Muscle of back (tissue), 13 donors: ENCODE measurements at places on chromosomes 1 and 21.

DNA sequence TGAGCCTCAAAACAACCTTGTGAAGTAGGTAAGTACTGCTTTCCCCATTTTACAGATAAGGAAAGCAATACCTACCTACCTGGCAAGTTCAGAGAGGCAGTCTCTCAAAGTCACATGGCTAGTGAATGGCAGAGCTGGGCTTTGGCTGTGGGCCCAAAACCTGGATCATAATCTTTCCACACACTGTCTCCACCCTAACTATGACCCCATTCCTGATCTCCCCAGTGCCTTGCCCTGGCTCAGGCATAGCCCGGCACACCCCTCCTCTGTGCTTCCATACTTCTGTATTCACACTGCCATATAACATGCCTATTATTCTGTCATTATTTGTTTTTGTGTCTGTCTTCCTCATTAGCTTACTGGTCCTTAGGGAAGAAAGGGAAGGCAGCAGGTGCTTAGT, 15.9 kb downstream of the GNG12 start:
- no peak for DNase-seq

GRCh38 chr1:67732750-67733151, 47.8 kb downstream of the GADD45A start:
- DNase-seq: peak; percentile 39

GRCh38 chr1:237507005-237507404, 383.7 kb downstream of the ZP4 start:
- no peak for DNase-seq

DNA sequence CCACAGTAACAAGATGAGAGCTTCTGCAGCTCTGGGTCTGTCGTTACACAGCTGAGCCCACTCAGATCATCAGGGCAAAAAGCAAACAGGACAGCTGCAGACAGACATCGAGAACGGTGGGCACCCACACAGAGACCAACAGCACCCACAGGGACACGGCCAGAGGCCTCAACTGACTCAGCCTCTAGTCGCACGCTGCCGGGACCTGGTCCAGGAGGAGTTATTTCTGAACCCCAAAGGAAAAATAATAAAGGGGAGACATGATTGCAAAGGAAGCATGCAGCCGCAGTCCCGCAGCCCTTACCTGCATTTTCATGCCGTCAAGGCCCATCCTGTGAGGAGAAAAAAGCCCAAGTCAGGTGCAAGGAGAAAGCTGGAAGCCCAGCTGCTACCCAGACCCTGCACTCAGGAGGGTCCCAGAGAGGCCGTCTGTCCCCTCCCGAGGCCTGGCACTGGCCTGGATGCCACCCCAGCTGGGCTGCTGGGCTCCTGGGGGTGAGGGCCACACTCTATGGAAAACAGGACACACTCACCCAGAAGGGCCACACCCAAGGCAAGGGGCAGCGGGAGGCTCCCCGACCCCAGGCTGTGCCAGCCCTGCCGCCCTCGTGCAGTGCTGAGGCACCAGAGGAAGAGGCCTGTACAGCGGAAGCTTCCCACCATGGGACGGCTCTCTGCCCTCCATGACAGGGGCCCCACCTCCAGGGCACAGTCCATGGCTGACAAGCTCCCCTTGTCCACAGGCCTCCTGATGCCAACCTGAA, 15.7 kb downstream of the LSS start:
- DNase-seq: no peak

GRCh38 chr1:210446479-210446878, 117.8 kb downstream of the HHAT start:
- peak; percentile 8 for DNase-seq

DNA sequence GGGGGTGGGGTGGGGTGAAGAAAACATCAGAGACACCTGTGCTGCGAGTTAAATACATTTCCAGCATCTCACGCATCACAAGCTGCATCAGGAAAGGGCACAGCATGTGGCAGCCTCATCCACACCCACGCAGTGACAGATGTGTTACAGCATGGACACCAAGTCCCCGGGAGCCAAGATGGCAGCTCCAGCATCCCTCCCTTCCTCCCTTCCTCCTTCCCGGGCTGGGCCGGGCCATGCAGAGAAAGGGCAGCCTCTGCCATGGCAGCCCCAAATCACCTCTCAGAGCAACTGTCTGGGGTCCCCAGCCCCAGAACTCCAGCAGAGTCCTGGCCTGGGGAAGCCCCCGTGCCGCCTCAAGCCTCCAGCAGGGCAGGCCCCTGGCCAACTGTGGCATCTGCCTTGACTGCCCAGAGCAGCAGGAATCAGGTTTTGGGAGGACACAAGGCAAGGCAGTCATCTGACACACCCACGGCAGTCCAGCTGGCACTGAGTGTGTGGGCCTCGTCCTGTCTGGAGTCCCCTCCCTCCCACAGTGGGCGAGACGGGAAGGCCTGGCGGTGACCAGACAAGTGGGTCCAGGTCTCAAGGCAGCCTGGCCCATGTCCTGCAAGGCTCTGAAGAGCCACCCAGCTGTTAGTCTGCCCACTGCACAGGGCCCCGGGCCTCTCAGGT, 6.2 kb downstream of the SMIM1 start:
- no peak for DNase-seq

- no peak for DNase-seq
Observed at GRCh38 chr1:54421101-54421504, 14.9 kb upstream of the SSBP3 start.

DNA sequence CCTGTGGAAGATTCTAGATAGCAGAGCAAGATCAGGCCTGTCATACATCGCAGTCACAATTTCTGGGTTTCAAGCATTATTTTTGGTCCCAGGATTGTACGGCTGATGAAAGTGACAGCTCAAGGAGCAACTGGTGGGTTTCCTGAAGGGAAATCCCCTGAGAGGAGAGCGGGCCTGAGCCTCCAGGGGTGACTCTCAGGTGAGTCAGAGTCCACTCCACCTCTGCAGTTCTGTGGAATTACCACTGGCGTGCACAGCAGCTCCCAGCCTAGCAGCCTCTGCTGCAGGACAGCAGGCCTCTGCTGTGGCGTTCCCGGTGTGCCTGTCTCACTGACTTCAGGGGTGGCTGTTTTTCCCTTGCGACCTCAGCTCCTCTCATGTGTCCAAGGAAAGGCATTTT, 24.4 kb downstream of the SLC66A1 start:
- no peak for DNase-seq

DNA sequence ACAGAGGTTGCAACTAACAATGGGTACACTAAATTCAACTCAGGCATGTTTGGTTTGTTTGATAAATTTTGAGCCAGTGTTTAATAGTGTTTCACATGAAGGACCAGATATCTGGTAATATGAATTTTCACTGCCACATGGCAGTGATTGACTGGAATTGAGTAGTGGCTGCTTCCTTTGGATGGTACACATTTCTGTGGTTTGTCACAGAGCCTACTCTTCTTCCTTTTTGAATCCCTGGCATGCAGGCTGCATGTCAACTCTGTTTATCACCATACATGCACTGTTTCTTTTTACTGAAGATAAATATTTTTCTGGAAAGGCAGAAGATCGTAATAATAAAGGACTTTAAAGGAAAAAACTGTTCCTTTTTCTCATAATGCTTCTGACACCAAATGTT, 35.5 kb downstream of the SDCCAG8 start:
- DNase-seq: no peak
